ENCODE measurements at places on chromosomes 1 and 21. TPM values are rescaled to one million over a fixed set of nuclear protein-coding genes. Genes with fewer than 3 reads are reported as not detected.

DNA sequence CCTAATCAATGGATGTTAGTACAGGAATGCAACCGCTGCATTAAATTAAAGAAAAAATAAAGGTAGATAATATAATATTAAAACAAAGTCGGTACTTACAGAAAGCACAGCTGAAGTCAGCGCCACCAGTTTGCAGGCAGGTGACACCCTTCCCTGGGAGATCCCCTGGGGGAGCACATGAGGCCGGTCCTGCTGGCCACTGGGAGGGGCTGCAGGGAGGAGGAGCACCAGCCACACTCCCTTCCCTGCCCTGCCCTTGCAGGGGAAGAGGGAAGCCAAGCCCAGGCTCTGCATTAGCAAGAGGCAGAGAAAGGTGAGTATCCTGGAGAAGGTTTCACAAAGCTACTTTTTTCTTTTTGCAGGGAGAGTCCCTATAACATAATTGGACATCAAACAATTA lies 507.0 kb downstream of the AJAP1 start:
- no peak for DNase-seq

DNA sequence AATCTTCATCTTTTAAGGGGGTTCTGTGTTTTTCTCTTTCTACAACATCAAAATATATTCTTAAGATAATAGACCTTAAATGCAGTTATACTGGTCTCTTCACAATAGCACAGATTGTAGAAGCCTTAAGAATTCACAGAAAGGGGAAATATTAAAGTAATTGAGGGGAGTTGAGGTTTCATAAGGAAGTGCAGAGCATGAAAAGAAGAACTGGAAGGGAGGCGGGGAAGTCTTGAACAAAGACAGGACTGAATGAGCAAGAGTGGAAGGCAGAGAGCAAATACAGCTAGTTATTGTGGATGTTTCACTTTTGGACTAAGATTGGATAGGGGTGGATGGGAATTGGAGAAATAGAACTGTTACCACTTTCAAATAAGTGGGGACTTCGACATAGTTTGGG lies 67.7 kb downstream of the PTGER3 start:
- no peak for DNase-seq

DNA sequence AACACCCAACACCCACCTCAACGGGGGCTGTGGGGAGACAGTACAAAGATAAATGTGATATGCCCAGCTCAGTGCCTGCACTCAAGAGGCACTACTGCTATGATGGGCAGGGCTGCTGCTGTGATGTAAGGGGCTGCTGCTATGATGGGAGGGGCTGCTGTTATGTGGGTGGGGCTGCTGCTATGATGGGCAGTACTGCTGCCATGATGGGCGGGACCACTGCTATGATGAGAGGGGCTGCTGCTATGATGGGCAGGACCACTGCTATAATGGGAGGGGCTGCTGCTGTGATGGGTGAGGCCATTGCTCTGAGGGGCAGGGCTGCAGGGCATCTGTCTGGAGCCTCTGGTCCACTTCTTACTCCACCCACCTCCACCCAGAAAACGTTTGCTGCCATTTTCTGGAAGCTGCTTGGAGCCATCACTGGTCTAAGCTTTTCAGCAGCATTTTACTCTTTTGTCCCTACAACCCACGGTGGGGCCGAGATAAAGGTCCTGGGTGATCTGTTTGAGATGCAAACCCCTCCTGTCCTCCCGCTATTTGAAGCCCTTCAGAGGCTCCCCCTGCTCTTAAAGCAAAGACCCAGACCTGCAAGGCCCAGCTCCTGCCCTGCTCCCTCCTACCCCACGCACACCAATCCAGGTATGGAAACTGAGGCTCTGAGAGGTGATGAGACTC lies 656.9 kb downstream of the PTPRU start:
- no peak for DNase-seq

DNA sequence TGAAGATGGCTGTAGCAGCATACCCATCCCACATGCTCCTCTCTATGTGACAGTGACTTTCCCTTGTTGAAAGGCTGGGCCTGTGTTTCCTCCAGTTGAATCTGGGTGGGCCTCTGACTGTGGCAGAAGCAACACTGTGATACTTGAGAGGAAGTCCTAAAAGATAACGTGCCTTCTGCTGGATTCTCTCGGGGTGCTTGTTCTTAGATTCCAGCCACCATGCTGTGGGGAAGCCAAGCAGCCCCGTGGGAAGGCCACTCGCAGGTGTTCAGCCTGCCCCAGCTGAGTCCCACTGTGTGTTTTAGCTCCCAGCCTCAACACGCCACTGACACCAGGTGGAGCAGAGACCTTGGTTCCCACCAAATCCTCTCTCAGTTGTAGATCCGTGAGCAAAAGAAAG lies 31.5 kb downstream of the TRAPPC10 start:
- DNase-seq = no peak

Gene DDAH1
- 26.3 TPM for total RNA-seq

DNA sequence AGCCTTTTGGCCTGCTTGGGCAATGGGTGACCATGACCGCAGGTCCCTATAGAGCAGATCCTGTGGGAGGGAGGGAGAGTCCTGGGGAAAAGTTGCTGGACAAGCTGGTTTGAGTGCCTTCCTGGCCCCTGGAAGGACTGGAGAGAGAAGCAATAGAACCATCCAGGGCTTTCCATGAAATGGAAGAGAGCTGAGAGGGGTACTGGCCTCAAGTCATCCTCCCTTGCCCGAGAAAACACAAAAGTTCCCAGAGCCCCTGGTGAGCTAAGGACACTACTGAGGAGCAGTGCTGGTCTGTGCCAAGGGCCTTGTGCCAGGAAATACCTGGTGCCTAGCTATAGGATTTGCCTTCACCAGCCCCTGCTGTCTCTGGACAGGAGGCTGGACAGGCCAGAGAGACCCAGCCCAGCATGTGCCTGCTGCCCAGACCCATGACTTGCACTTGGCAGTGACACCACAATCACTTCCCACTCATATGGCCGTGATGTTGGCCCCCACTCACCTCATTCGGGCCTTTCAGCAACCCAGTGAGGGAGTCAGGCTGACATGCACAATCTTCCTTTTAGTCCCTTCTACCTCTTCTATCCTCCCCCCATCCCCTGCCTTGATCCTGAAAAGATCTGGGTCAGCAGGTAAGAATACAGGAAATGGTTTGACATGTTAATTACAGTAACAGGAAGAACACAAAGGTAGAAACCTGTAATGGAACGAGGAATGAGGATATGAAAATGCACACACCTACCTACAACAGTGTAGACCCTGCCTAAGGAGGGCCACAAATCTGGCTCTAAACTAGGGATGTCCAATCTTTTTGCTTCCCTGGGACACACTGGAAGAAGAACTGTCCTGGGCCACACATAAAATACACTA lies 7.0 kb downstream of the SH3BP5L start:
- no peak for DNase-seq

DNA sequence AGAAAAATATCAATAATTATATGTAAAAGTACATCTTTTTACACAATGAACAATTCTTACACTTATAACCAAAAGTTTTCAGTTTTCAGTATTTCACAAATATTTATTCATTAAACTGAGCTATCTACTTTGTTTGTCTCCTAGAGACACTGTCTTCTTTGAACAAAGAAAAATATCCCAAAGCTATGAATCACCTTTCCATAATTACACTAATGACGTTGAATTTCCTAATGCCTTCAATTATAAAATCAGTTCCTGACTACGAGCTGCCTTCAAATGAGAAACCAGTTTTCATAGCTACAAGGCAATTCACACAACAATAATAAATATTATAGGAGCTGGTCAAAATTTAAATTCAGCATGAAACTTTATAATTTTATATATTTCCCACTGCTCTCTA lies 201.8 kb upstream of the BRINP3 start:
- no peak for DNase-seq

Gene C1QB
- total RNA-seq = 367 TPM

DNA sequence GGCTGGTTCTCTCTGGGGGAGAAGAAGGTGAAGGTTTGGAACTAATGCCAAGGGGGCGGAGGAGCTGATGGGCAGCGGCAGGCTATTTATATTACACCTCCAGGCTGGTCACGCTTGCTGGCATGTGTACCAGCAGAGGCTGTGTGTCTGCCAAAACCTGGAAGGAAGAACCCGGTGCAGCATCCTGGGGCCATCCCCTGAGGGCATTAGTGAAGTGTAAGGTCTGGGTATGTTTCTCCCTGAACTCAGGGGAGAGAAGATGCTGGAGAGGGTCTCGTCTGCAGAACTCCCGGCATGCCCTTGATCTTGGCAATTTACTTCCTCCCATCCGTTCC lies 5.3 kb downstream of the DISP3 start:
- no peak for DNase-seq

Gene NR5A2
- 1.1 TPM for total RNA-seq

DNA sequence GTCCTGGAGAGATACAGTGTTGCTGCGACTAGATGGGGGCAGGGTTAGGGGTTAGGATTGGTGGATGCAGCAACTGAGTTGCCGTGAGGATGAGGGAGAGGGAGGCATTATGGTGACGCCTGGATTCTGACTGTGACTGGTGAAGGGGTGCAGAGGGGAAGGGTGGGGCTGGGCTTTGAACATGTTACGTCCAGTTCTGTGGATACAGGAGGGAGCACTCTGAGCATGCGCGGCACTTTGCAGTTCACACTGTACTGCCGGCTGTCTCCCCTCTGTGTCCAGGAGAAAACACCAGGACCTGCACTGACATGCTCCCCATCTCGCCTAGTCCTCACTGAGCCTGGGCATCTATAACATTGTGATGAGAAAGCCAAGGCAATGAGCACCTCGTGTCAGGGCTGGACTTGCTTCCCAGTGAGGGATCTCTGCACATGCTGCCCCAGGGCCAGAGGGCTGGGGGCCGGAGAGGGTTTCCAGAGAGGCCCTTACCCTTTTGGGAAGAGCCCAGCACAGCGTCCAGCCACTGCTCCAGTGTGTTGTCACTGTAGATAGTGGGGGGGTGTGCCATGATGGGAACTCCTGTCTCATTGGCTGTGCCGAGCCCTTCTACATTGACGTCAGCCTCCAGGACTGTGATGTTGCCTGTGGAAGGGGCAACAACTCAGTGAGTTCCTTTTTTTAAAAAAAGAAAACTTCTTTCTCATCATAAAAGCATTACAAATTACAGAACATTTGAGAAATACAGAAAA lies 7.6 kb downstream of the FAM151A start:
- DNase-seq = peak; percentile 57
